T-helper 17 cell (primary cell): ENCODE measurements at places on chromosomes 2 and 18.
A peak's percentile ranks its signal among the peaks of the same experiment; 100 is the strongest.

- DNase-seq = no peak
These were observed 21.5 kb downstream of the NFE2L2 start for GRCh38 chr2:177243073-177243472.

GRCh38 chr2:5748946-5749345, 56.8 kb downstream of the SOX11 start:
- no peak for DNase-seq

- DNase-seq = peak; percentile 17
These were observed 624 bp downstream of the ZNF516 start for GRCh38 chr18:76494231-76495005.

DNA sequence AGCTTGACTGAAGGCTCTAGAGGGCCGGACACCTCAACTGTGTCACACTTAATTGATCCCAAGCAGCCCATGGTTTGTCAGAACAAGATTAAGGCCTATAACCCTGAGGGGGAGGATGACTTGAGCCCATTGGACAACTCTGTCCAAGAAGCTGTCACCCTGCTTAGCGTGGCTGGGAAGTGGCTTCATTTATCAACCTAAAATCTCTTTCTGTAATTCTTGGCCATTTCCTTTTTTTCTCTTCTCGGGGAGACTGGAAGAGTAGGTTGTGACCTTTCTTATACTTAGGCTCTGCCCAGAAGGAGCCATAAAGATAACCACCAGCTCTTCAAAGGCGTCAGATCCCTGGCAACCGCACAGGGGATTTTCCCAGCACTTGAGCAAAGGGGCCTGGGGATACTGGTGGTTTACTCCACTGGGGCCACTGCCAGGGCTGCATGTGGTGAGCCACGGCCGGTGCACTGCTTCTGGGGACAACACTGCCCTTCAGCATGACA, 265.5 kb downstream of the CYRIA start:
- DNase-seq = no peak

GRCh38 chr2:146228020-146228393, 1616.8 kb upstream of the ACVR2A start:
- no peak for DNase-seq

GRCh38 chr2:177239932-177240630, 24.4 kb downstream of the NFE2L2 start:
- DNase-seq = no peak

GRCh38 chr2:182210669-182211068, 216.2 kb downstream of the PDE1A start:
- DNase-seq = no peak

DNA sequence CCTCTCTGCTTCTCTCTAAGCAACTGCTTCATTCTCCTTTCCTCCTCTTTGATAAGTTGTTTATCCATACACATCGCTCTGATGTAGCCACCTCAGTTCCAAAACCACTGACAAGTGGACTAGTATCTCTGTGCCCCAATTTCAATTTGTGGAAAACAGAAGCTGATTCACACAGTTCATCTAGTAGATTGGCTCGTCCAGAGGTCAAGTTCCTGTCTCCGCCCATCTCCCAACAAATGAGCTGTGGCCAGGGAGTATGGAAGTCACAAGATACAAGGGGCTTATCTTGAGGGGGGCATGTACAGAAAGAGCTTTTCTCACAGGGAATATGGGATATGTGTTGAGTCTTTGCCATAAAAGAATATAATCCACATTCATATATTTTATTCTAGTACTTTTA, 17.7 kb upstream of the CHN1 start:
- no peak for DNase-seq

GRCh38 chr2:10370895-10371294, 68.2 kb downstream of the HPCAL1 start:
- no peak for DNase-seq
